ENCODE measurements at places on chromosomes 4 and X. TPM values are rescaled to one million over a fixed set of nuclear protein-coding genes. Genes with fewer than 3 reads are reported as not detected.

DNA sequence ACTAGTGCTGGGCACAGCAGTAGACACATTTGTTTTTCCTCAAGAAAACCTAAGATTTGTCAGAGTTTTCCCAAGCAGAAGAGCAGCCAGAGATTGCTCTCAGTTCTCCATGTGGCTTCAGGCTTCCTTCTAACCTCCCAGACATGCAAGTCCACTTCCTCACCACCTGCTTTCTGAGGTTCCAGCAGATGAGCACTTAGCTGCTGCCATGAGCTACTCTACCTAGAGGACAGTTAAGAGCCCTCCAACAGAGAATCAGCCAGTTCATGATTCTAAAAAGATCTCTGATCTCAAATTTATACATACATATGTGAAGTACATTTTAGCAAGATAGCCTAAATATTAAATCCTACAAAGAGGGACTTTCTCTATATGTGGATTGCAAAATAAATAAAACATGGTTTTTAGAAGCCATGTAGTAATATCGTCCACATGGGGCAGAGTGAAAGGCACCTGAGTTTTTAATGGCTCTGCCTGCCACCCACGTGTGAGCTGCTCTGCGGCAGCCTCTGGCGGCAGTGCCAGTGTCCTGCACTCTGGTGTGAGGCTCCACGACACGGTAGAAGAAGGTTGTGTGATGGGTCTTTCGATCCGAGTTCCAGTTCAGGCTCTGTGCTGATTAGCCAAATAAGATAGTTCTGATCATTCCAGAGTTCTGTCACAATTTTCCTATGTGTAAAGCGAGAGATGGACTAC lies 10.3 kb downstream of the CYP4V2 start:
- DNase-seq: no peak

DNA sequence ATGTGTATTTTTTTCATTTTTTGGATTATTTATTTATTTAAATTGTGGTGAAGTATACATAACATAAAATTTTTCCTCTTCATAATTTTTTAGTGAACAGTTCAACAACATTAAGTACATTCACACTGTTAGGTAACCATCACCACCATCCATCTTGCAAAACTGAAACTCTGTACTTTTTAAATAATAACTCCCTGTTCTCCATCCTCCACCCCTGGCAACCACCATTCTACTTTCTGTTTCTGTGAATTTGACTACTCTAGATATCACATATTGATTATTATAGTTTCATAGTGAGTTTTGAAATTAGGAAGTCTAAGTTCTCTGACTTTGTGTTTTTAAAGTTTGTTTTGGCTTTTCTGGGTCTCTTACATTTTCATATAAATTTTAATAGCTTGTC lies 89.3 kb upstream of the STX18 start:
- DNase-seq: no peak

DNA sequence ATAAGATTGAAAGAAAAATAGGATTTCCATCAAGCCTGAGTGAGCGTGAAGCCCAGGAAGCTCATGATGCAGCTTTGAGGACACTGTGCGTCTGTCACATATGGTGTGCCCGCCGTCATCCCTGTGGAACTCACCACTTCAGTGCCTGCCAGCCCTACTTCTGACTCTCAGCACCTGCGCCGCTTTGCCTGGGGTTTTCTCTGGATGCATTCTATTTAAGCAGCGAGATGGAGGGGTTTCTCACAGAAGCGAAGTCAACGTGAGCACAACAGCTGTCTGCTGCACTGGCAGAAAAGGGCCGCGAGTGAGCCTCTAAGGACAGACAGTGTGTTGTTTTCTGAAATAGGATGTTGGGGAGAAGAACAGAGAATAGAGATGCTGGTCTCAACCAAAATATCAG lies 6.2 kb upstream of the TMEM128 start:
- DNase-seq: no peak

DNA sequence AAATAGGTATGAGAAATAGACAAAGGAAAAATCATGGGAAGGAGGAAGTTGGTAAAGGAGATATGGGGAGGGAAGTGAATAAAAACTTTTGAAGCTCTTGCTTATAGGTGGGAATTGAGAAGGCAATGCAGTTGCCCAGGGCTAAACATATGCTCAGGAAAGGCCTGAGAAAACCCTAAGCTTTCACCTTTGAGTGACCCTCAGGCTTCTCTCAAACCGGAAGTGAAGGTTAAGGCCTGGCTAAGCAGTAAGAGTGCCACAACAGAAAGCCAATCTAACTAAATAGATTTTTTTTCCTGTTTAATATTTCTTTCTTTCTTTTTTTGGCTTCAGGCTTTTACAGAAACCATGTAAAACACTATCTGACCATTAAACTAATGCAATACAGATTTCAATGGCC lies 69.5 kb upstream of the GABRA3 start:
- DNase-seq: no peak

- no peak for DNase-seq
Measured at GRCh38 chr4:150720973-150721518, 139.1 kb downstream of the MAB21L2 start.

GRCh38 chrX:69389101-69389501 lies 115.0 kb upstream of the NALF2 start:
- no peak for DNase-seq

- DNase-seq: peak; percentile 77
Measured at GRCh38 chr4:1207603-1208265, 35.4 kb upstream of the SPON2 start.

GRCh38 chr4:13953083-13953482 lies 325.6 kb upstream of the BOD1L1 start:
- DNase-seq: no peak

GRCh38 chr4:48557478-48557877 lies 67.4 kb downstream of the ZAR1 start:
- no peak for DNase-seq

DNA sequence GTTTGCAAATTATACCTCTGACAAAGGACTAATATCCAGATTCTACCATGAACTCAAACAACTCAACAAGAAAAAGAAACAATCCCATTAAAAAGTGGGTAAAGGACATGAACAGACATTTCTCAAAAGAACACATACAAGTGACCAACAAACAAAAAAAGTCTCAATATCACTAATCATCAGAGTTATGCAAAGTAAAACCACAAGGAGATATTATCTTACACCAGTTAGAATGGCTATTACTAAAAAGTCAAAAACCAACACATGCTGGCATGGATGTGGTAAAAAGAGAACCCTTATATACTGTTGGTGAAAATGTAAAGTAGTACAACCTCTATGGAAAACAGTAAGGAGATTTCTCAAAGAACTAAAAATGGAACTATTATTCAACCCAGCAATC lies 234.4 kb downstream of the NKX6-1 start:
- DNase-seq: no peak

- DNase-seq: no peak
Measured at GRCh38 chrX:154090731-154091130, 6.8 kb downstream of the MECP2 start.

GRCh38 chr4:114077610-114078009 lies 98.2 kb upstream of the ARSJ start:
- DNase-seq: peak; percentile 59

DNA sequence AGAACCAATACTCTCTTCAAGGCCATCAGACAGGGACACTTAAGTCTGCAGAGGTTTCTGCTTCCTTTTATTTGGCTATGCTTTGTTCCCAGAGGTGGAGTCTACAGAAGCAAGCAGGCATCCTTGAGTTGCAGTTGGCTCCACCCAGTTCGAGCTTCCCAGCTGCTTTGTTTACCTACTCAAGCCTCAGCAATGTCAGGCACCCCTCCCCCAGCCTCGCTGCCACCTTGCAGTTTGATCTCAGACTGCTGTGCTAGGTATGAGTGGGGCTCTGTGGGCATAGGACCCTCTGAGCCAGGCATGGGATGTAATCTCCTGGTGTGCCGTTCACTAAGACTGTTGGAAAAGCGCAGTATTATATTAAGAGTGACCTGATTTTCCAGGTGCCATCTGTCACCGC lies 12.6 kb upstream of the UGT2B15 start:
- DNase-seq: no peak

Gene SULT1B1
- polyA plus RNA-seq: not detected

Gene NOX1
- polyA plus RNA-seq: not detected

Gene MAGEC1
- polyA plus RNA-seq: not detected

Gene GDPD2
- polyA plus RNA-seq: not detected

Gene AASDH
- 14.8 TPM for polyA plus RNA-seq

Gene RBM46
- not detected for polyA plus RNA-seq

Gene EFHC2
- polyA plus RNA-seq: 0.42 TPM

Gene ADH1A
- polyA plus RNA-seq: not detected

Measured in AG04450 (cell line).